ENCODE measurements at places on chromosomes 3 and 15. TPM values are rescaled to one million over a fixed set of nuclear protein-coding genes. Genes with fewer than 3 reads are reported as not detected.

MUSTN1 gene
- 29.1 TPM for total RNA-seq

ITPKA gene
- 1.1 TPM for total RNA-seq

STRIT1 gene
- 1.2 TPM for total RNA-seq

CHRM5 gene
- total RNA-seq: not detected

C3orf52 gene
- 3.2 TPM for total RNA-seq

TF gene
- total RNA-seq: 1.4 TPM

GOLGA8T gene
- total RNA-seq: not detected

RTP4 gene
- total RNA-seq: 5.4 TPM

CLEC3B gene
- total RNA-seq: 48.1 TPM

IL5RA gene
- total RNA-seq: 0.13 TPM

MESP2 gene
- 0.64 TPM for total RNA-seq
